Activated CD4-positive, alpha-beta T cell treated with anti-CD3 and anti-CD28 coated beads for 1 hour (primary cell): ENCODE measurements at places on chromosomes 3 and 15.

DNA sequence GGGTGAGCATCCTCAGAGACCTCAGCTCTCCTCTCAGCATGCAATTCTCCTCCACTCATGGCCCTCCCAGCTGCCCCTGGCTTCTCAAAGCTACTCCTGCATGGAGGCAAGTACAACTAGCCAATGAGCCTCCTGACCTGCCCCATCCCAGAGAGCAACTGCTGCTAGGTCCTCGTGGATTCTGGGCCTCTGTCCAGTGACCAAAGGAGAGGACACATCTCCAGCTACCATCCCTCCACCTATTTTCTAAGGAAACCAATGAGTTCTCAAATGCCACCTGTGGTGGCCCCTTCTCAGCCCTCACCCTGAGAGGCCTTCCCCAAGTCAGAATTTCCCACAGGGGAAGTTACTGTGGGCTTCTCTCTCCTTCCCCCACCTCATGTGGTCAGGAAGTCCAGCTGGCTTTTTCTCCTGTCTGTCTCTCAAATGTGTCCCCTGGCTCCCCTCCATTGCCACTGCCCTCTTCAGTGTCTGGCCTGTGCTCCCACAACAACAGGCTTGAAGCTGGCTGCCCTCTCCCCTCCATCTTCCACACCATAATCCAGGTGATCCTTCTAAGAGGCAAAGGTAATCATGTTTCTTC lies 43.0 kb downstream of the LIPC start:
- no peak for DNase-seq

- no peak for DNase-seq
Measured at GRCh38 chr15:101185770-101186169, 66.1 kb downstream of the CHSY1 start.

- no peak for DNase-seq
Measured at GRCh38 chr3:171364500-171364899, 95.7 kb downstream of the TNIK start.

DNA sequence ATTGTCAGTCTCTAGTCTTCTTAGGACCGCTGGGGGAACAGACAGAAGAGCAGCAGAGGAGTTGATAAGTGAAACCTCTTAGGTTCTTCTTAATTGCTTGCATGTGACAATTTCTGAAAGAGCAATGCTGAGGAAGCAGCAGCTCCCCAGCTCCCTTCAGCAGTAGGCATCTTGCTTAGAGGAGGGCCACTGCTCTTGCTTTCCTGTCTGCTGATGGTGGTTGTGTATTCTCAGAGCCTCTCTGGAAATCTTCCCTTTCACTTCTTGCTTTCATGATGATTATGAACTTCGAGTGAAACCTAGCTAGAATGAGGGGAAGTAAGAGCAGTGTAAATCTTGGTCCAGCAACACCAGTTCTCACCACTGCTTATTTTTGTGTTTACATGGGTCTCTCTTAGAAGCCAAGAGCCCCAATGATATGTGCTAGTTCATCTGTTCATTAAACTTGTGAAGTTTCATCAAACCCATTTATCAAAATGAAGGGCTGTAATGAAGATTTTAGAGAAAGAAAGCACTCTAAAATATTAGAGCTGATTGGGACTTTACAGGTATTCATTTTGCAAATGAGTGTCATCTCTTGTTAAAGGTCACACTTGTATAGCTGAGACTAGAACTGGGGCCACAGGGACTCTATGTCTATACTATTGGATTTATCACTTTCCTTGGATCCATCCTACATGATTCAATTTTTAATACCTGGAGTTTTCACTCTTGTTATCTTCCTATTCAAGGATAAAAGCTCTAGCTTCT lies 246.7 kb downstream of the LPP start:
- DNase-seq: no peak

DNA sequence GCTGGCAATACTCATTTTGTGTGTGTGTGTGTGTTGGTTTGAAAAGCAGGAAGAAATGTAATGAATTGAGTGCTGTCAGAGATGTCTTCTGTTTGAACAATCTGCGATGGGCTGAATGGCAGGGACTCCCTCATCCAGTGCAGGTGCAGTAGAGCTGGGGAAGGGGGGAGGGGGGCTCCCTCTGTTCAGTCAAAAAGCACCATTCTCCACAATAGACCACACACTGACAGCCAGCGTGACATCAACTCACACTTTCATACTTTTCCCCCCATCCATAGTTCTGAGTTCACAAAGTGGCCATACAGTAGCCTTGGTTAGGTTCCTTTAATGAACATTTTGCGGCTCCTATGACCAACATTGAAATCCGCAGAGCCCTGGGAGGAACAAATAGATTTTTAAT lies 10.4 kb downstream of the SOX2 start:
- DNase-seq: no peak

GRCh38 chr3:57783186-57784088 lies 27.3 kb downstream of the SLMAP start:
- DNase-seq: no peak

DNA sequence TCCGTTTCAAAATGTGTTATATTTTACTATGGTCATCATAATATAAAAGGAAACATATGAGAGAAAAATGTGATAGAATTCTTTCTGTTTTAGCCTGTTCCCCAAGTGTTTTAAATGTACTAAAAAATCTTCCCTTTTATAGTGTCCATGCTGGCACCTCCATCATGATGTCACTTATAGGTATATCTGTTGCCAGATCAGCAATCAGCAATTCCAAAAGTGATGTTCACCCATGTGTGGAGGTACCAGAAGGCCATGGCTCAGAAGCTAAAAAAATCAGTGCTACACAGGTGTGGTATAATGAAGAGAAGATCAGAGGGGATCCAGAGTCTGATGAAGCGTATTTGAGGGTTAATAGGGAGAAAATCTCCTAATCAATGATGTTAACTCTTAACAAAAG lies 1.1 kb upstream of the GPR15 start:
- no peak for DNase-seq

GRCh38 chr3:75254685-75255084 lies 409.4 kb upstream of the FRG2C start:
- DNase-seq: no peak

DNA sequence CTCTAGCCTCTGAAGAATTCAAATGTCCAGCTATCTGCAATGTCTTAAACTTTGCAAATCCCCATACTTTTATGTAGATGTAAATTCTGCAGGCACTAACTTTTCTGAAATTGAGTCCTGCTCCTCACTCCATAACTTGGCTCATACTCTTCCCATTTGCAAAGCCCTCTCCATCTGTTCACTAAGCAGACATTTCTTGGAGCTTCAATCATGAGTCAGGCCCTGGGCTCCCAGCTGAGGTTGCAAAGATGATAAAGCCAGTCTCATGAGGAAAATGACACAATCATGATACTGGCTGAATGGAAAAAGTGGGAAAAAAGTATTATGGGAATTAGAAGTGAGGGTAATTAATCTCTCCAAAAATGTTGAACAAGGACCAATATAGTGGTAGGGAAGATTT lies 507.6 kb downstream of the NR2F2 start:
- DNase-seq: no peak

DNA sequence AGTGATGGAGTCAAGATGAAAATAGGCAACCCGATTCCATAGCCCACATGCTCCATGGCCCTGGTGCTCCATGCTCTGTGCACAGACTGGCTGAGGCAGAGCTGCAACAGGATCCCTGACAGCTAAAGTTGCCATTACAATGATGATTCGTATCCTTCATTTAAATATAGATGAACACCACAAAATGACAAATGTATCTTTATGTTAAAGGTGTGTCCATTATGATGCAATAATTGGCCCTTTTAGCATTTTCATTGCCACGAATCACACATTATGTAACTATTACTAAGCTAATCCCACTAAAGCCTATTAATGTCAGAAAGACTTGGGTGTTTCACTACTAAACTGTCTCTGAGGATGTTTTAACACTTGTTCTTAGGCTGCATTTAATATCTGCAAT lies 270.2 kb upstream of the THBS1 start:
- DNase-seq: no peak

- no peak for DNase-seq
Measured at GRCh38 chr3:146161663-146162002, 649 bp upstream of the PLOD2 start.

- DNase-seq: no peak
Measured at GRCh38 chr3:38684546-38684945, 35.1 kb upstream of the SCN5A start.

GRCh38 chr3:190620886-190621608 lies 107.2 kb downstream of the IL1RAP start:
- DNase-seq: no peak

DNA sequence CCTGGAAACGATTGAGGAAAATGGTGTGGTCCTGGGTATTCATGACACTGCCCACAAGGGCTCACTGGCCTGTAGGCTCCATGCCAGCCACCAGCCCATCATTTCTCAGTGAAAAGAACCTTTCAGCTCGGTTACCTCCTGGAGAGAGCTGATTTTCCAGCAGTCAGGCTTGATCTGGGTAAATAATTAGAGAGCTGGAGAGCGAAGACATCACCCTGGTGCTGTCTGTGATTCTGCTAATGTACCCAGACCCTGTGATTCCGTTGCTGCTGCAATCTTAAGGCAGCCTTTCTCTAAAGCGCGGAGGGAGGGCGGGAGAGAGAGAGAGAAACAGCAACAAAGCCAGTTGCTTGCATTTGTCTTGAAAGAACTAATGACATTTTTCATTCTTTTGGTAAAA lies 221.9 kb upstream of the TOPAZ1 start:
- DNase-seq: no peak

GRCh38 chr15:90261811-90262210 lies 3.7 kb upstream of the NGRN start:
- no peak for DNase-seq

GRCh38 chr3:168330983-168331382 lies 235.3 kb upstream of the GOLIM4 start:
- DNase-seq: no peak

- no peak for DNase-seq
Measured at GRCh38 chr3:50242851-50243542, 7.0 kb downstream of the GNAI2 start.

DNA sequence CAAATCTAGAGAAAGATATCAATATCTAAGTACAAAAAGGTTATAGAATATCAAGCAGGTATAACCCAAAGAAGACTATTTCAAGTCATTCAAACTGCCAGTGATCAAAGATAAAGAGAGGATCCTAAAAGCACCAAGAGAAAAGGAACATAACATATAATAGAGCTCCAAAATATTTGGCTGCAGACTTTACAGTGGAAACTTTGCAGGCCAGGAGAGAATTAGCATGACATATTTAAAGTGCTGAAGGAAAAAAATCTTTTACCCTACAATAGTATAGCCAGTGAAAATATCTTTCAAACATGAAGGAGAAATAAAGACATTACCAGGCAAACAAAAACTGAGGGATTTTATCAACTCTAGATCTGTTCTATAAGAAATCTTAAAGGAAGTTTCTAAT lies 254.3 kb upstream of the ARHGEF26 start:
- no peak for DNase-seq

DNA sequence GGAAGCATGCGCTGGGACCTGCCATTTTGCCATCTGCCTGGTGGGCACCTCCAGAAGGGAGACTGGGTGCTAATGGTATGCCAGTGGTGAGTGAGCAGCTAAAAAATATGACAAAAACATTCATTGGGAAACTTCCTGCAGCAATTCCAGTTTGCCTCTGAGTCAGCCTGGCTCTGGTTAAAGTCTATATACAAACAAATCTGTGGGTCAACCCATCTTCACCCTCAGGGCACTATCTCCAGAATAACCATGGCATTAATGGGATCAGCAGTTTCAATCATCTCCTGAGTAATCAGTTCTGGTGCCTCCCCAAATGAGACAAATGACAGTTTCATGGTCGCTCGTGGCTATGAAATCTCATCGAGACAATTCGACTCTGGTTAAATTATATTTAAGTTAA lies 21.5 kb downstream of the FRMD4B start:
- no peak for DNase-seq

- no peak for DNase-seq
Measured at GRCh38 chr3:6264906-6265305, 596.0 kb upstream of the GRM7 start.

GRCh38 chr3:185046164-185046515 lies 106.7 kb downstream of the C3orf70 start:
- DNase-seq: no peak

DNA sequence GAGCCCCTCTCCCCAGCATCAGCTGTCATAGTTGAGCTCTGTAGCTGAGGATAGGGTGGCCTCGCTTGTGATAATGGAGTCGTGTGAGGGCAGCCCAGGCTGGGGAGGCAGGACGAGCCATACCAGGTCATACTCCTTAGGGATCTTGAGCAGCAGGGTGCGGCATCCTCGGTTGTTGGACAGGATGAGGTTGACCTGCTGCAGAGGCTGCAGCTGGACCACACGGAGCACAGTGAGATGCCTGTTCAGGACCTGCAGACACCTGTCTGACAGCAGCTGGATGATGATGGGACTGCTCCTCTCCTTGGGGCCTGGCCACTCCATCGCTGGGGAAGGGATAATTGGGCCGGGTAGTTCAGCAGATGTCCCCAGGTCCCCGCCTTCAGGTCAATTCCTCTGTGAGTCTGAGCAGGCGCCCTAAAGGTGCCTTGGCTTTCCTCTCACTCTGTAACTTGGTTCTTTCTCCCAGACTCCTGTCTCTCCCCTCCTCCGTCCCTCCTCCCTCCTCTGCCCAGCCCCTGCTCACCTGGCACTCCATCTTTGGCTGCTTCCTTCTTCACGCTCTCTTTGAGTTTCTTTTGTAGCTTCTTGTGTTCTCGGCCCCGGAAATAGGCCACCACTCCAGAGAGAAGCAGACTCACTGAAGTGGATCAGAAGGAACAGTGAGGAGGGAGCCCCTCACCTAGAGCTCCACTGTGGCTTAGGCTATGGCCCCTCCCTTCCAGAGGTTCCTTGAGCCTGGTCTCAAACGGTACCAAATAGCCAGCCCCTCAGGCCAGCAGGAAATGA lies 7.8 kb downstream of the DUOX2 start:
- no peak for DNase-seq

- DNase-seq: peak; percentile 63
Measured at GRCh38 chr3:151227807-151228665, 25.0 kb upstream of the GPR171 start.

DNA sequence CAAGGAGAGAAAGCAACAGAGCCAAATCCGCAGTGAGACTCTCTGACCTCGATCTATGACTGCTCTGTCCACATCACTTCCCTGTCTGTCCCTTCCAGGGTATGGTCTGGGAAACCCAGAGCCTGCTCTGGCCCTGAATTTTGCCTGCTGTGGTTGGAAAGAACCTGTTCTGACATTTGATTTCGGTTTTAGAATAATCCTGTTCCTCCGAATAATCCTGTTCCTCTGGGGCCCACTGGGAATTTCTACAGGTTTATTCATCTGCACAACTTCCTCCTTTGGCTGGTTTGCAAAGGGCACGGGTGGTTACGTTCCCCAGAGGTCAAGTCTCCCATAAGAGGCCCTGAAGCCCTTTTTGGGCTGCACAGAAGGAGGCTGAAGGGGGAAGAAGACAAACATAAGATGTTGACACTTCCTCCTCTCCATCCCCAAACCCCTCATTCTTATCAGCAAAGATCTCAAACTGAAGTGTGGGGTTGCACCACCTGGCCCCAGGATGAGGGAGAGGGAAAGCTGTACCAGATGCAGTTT lies 10.6 kb downstream of the LAMP3 start:
- DNase-seq: no peak

- no peak for DNase-seq
Measured at GRCh38 chr3:197858598-197858997, 67.5 kb downstream of the LRCH3 start.
